ENCODE measurements at places on chromosomes 2 and 18.

GRCh38 chr18:53567929-53568574 lies 656.4 kb downstream of the MBD2 start:
- DNase-seq: peak; percentile 44

GRCh38 chr2:101278925-101279324 lies 26.2 kb downstream of the CNOT11 start:
- DNase-seq: no peak

GRCh38 chr2:7201851-7202250 lies 284.6 kb downstream of the RNF144A start:
- DNase-seq: no peak

GRCh38 chr18:8786483-8787370 lies 81.4 kb downstream of the MTCL1 start:
- no peak for DNase-seq

DNA sequence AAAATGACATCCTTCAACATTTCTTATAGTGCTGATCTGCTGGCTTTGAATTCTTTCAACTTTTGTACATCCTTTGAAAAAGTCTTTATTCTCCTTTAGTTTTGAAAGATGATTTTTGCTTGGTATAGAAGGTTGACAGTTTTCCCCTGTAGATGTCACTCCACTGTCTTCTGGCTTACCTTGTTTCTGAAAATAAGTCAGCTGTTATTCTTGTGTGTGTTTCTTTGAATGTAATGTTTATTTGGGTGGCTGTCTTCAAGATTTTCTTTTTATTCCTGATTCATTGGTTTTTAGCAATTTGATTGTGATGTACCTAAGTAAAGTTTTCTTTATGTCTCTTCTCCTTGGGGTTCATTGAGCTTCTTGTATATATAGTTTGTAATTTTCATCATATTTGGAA lies 47.6 kb downstream of the ACTR3 start:
- no peak for DNase-seq

DNA sequence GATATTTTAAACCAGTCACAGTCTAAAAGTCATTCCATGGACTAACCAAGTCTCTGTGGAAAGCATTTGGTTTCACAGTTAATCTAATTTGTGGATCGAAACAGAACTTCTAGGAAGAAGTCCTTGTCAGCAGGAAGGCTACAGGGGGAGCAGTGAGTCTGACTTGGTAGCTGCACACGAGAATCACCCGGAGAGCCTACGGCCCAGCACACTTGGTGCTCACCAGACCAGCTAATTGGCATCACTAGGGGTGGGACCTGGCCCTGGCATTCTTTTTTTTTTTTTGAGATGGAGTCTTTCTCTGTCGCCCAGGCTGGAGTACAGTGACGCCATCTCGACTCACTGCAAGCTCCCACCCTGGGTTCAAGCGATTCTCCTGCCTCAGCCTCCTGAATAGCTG lies 97.7 kb downstream of the ZNF532 start:
- DNase-seq: no peak

DNA sequence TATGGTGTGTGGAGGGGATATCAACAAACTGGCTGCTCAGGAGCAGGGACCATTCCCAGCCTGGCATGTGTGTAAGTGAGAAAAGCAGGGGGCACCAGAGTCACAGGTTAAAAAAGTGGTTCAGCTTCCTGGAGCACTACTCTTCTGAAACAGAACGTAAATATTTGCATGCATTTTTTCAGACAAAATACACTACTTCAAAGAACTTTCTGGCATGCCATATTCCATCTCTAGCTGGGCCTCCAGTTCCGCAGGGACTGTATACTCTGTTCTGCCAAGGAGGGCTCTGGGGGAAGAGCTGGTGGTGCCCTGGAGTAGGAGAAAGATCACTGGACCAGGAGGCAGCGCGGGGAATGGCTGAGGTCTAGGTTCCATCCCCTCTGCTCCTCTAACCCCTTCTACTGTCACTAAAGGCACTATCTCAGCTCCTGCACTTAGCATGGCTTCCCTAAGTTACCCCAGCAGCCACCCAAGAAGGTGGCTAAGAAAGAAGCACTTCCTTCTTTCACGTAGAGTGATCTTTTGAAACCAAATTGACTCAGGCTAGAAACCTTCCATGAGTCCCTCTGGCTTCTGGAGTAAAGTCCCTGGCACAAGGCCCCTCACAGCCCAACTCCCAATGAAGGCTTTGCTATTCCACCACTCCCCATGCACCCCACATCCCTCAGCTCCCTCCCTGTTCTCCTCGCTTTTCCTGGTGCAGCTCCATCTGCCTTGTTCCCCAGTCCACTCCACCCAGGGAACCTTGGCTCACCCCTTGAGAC lies 57.6 kb upstream of the CABLES1 start:
- DNase-seq: peak; percentile 21
